ENCODE measurements at places on chromosomes 3 and 15.

GRCh38 chr3:156575641-156576040, 20.7 kb upstream of the SSR3 start:
- no peak for DNase-seq

- DNase-seq: no peak
Observed at GRCh38 chr3:179482857-179483256, 31.6 kb upstream of the GNB4 start.

DNA sequence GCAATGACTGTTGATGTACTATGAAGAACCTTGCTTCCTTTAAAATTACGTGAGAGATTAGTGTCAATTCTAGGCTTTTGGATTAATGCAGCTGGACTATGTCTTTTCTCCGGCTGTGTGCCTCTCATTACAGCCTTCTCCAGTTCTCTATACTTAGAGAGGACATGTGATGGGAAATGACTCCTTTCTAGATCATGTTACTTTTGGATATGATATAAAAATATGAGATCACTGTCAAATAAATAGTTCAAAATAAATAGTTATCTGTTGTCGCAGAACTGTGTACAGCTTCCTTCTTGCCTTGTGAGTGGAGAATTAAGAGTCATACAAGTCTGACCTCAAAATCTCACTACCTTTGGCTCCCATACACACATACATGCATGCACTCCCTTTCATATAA, 592.4 kb downstream of the DIPK2A start:
- no peak for DNase-seq

GRCh38 chr3:141126661-141127343, 75.7 kb downstream of the SPSB4 start:
- no peak for DNase-seq

DNA sequence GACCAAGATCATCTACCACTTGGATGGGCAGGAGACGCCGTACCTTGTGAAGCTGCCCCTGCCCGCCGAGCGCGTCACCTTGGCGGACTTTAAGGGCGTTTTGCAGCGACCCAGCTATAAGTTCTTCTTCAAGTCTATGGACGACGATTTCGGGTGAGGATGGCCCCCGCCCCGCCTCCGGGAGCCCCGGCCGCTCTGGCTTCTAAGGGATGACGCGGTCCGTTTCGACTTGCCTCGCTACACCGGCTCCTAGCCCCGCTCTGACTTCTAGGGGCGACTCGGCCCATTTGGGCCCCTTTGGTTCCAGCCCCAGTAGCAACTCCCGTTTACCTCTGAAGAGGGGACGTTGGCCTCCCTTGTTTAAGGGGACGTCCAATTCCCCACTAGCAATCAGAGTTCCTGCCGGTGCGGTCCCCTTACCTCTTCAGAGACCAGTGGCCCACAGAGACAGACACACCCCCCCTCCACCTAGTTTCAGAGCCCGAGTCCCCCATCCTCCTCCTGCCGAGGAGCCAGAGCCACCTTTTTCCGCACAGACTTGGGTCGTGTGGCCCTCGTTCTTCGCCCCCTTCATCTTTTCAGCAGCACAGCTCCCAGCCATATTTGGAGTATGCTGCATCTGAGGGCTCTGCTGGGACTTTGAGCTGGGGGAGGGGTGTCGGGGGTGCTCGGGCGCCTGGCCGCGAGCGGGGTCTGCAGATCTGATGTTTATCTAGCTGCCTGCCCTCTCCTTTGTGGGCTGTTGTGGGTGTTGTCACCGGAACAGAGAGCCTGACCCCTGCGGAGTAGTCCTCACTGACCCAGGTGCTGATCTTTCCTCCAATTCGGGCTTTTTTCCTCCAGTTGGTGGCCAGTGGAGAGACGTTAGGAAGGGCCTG, 706 bp downstream of the DVL3 start:
- DNase-seq: peak; percentile 68
